MV-4-11 (cell line): ENCODE measurements at places on chromosomes 16 and 17.

DNA sequence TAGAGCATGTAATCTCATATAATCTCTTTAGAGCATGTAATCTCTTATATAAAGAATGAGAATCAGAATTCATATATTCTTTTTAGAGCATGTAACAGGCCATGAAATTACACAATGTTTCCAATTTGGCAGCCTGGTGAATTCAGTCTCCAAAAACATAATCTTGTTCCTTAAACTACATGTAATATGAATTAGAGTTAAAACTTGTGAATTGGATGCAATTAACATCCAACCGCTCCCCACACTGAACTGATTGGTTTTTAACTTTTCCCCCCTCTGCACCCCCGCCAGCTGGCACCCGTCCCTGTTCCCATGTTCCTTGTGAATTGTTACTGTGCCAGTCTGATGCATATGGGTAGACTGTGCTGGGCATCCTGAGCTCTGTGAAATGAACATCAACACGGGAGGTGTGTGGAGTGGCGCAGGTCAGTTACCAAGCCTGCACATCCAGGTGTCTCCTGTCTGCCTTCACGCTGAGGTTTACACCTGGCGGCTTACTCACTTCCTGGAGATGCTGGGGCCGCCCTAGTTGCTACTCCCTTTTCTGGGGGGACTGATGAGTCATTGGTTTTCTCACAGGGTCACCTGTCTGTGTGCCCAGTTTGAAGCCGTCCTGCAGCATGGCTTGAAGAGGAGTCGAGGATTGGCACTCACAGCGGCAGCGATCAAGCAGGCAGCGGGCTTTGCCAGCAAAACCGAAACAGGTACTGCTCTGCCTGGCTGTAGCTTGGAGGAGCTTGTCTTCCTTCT lies 50.4 kb downstream of the SNX29 start:
- DNase-seq = no peak

DNA sequence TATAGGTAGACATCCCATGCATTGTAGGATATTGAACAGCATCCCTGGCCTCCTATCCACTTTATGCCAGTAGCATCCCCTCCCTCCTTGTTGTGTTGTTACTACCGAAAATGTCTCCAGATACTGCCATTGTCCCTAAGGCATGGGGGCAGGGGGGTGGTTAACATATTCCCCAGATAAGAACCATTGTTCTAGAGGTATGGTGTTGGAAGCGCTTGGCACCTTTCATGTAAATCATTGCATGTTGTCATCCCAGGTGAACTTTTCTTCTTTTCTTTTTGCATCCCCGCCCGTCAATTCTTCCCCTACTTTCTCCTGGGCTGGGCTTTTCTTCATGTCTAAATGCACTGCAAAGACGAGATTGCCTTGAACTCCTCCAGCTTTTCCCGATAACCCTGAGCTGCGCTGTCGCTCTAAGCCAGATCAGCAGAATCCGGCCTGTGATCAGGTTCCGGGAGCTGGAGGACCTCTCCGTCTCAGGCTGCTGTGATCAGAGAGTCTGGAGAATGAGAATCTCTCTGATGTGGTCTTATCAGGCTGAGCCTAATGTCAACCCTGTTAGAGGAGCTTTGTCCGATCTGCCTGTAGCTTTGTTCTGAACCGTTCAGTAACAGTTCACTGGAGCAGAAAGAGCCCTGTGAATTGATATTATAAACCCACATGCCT lies 76.2 kb downstream of the RBFOX1 start:
- no peak for DNase-seq

DNA sequence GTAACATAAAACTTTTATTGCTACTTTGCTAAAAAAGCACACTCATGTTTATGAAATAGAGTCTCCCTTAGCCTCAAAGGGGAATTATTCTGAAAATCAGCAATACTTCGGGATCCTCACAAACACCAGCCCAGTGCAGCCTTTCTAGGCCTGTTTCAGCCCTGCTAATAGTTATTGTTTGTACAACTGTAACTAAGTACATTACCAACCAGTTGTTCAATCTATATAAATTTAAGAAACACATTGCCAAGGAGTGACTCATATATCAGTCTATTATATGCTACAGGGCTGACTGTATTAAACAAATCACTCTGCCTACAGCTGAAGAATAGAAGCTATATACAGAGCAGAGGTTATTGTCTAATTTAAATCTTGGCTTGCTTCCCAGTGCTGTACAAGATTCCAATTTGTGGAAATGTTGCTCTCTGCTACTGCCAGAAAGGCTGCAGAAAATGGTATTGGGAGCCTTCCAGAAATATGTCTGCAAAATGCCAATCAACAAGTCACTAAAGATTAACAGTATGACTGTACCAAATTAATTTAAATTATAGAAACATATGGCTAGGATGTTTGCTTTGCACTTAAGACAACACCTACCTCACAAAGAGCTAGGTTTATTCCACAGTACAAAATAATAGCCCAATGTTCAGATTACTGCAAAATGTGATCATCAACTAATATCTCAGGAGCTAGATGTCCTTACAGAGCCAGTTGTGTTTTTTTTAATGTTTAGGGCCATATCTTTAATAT lies 49.7 kb downstream of the TOX3 start:
- no peak for DNase-seq

DNA sequence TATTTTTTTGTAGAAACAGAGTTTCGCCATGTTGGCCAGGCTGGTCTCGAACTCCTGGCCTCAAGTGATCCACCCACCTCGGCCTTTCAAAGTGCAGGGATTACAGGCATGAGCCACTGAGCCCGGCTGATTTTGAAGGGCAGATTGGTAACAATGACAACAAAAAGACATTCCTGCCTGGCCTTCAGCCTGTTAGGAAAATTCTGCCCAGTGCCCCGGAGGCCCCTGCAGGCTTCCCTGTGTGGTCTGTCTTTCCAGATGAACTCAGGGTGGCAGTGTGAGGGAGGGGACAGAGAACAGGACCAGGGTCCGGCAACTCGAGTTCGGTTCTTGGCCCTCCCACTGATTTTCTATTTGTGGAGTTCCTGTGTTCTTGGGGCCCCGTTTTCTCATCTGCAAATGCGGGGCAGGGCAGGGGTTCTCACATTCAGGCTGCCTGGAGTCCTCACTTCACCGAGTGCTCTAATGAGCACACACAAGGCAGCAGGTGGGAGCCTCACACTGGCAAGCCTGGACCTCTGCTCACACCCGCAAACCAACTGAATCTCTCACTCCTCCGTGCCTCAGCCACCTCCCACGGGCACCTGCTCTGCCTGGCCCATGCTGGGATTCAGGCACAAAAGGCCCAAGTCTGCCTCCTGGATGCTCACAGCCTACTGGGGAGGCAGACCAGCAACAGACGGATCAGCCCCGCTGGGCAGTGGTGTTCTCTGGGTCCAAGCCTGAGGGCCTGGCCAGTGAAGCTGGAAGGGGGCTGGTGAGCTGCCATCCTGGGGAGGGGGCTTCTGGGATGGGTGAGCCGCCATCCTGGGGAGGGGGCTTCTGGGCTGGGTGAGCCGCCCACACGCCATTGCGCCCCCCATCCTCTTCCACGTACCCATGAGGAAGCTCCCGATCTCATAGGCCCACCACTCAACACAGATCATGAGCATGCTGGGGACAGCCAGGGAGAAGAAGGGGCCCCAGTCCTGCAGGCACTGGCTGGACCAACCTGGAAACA lies 10.3 kb downstream of the SLC47A2 start:
- no peak for DNase-seq

DNA sequence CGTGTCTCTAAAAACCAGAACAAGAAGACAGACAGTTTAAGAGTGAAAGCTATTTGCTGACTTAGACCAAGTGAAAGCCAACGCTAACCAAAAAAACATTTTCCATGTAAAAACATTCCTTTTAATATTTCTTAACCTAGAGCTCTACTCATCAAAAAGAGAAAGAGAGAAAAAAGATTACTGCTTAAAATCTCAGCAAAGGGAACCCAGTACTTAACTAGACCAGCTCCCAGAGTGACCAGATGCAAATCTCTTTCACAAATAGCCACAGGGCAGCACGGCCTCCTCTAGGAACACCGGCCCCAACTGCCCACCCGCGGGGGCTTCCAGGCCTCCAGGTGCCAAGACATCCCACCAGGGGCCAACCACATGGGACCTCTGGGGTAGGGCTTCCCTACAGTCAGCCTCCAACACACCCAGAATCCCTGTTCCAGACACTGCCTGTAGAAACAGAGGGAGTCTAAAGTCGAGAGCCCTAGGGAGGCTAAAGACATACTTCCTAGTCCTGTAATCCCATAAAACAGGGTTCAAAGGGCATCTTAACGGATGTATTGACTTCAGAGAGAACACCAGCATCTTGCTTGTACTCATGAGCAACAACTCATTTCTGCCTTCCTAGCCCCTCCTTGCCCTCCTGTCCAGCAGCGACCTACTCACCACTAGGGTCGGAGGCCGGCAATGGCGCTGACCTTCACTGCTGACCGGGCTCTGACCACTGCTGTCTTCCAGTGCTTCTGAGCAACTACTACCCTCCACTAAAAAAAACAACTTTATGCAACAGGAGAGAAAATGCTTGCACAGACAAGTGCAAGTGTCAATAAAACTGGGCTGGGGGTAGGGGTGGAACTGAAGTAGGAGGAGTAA lies 21.3 kb downstream of the ZCCHC14 start:
- no peak for DNase-seq

GRCh38 chr16:84718-85406 lies 6.8 kb downstream of the MPG start:
- DNase-seq = peak; percentile 94

DNA sequence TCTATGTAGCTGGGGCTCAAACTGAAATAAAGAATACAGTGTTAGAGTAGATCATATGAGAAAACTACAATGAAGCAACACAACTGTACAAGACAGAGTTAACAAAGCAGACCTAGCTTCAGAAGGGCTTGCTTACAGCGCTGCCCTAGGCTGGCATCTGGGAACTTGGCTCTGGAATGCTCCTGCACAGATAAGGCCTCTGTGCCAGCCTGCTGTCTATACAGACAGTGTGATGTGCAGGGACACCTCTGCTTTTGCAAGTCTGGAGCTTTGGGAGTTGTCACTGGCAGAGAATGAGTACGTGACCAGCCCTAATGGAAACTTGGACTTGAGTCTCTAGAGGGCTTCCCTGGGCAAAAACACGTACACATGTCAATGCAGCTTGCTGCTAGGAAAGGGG lies 32.1 kb upstream of the SLC38A8 start:
- DNase-seq = no peak

- no peak for DNase-seq
Observed at GRCh38 chr16:76164970-76165558, 112.1 kb upstream of the CNTNAP4 start.

- DNase-seq = no peak
Observed at GRCh38 chr17:38917259-38917658, 8.2 kb upstream of the LASP1NB start.

DNA sequence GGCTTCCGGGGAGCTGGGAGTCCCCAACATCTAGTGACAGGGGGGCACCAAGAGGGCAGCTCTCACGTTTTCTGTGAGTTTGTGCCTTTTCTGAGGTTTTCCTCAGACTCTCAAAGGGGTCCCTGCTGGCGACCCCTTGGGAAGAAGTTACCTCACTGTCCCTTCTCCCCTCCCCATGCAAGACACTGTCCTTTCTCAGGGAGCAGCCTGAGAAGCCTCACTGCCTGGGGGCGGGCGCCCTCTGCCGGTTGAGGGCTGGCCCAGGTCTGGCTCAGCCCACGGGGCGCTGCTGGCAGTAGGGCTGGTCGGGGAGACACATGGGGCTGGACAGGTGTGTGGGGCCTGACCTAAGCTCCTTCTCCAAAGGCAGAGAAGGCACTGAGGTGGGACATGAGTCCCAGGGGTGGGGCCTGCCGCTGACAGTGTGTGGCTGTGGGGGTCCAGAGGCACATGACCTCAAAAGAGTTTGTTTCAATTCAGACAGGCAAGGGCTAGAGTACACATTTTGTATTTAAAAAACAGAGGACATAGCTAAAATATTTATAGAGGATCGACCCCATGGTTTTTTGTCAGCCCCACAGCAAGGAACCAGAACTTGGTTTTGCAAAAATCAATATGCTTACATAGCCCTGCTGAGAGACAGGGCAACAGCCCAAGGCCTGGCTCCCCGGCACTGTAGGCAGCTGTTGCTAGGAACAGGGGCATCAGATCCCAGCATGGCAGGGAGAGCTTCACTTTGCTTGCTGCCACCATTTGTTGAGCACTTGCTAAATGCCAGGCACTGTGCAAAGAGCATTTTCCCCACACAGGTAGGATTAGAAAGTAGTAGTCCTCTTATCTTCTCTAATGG lies 18.5 kb upstream of the ALDH3A1 start:
- DNase-seq = peak; percentile 44

DNA sequence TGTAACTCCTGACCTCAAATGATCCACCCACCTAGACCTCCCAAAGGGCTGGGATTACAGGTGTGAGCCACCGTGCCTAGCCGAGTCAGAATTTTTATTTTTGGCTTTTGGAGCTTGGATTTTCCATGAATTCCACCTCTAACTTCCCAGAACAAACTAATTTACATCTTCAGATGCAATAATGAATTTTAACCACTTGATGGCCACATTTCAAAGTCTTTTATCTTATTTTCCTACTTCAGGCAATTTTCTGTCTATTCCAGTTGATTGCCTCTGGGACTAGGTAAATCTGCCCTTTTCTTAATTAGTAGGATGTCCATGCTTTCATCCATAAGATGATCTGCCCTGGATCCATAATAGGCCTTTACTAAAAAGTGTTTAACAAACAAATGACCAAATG lies 156.4 kb upstream of the ANKFN1 start:
- DNase-seq = no peak

DNA sequence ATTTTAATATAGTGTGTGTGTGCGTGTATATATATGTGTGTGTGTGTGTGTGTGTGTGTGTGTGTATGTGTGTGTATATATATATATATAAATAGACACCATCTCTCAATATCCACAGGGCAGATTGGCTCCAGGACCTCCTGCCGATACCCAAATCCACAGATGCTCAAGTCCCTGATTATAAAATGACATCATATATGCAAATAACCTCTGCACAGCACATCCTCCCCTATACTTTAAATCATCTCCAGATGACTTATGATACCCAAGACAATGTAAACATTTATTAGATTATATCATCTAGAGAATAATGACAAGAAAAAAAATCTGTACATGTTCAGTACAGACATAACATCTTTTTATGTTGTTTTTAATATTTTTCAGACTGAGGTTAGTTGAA lies 7.8 kb downstream of the DUSP3 start:
- no peak for DNase-seq

- DNase-seq = no peak
Observed at GRCh38 chr16:84782846-84783245, 36.9 kb upstream of the CRISPLD2 start.

- DNase-seq = no peak
Observed at GRCh38 chr16:48450367-48450766, 65.2 kb upstream of the SIAH1 start.
